DMS 273 treated with DMSO at 0.1 percent for 48 hours (cell line): ENCODE measurements at places on chromosomes 5 and 9.

- no peak for DNase-seq
These were observed 47.1 kb downstream of the SEMA5A start for GRCh38 chr5:9498541-9499497.

- no peak for DNase-seq
These were observed 5.2 kb downstream of the PTCH1 start for GRCh38 chr9:95511616-95511931.

- DNase-seq: no peak
These were observed 12.0 kb upstream of the PCBD2 start for GRCh38 chr5:134892926-134893325.

DNA sequence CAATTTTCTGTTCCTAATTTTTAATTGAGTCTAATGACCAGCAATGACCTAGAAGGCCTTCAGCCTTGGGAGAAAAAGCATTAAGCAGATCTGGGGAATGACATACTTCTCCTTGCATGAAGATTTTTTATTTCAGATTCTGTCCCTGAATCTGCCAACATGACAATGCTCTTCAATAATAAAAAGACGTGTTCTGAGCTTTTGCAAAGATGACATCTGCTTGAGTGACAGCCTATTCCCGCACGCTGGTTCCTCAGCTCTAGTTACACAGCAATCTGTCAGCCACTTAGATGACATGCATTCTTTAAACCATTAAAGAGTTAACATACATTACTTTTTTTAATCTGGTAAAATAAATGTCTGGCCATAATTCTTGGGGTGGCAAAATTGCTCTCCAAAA lies 129.3 kb upstream of the CDH6 start:
- no peak for DNase-seq

DNA sequence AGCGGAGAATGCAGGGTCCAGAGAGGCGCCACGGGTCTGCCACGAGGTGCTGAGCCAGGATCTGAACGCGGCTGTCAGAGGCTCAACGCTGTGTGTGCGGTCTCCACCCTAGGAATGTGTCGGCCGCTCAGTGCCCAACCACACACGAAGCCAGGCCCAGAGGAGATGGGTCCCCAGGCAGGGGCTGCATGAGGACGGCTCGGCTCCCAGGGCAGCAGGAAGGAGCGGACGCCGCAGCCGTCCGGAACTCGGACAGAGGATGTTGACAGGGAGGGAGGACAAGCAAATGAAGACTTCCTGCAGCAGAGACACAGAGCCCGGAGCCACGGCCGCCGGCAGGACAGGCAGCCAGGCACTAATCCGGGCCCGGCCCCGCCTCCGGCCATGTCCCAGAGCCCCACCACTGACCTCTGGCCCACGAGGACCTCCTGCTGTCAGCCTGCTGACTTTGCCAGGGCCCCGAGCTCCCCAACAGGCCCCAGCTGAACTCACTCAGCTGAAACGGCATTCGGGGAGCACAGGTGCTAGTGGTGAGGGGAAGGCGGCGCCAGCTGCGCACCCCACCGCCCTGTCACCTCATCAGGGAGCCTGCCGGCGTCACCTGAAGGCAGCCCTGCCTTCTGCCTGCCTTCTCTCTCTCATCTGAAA lies 12.7 kb downstream of the VAV2 start:
- no peak for DNase-seq

GRCh38 chr9:132614324-132614723 lies 31.9 kb downstream of the BARHL1 start:
- no peak for DNase-seq
